Hematopoietic multipotent progenitor cell (in vitro differentiated cells): ENCODE measurements at places on chromosomes 11 and 22. TPM values are rescaled to one million over a fixed set of nuclear protein-coding genes. Genes with fewer than 3 reads are reported as not detected.

GRCh38 chr11:35425603-35426212 lies 6.3 kb upstream of the SLC1A2 start:
- no peak for DNase-seq

GRCh38 chr22:37180531-37181231 lies 7.4 kb downstream of the C1QTNF6 start:
- no peak for DNase-seq

GRCh38 chr22:35735542-35735941 lies 17.9 kb downstream of the APOL5 start:
- DNase-seq = no peak

- no peak for DNase-seq
Observed at GRCh38 chr22:42644422-42645340, 4.3 kb upstream of the ATP5MGL start.

DNA sequence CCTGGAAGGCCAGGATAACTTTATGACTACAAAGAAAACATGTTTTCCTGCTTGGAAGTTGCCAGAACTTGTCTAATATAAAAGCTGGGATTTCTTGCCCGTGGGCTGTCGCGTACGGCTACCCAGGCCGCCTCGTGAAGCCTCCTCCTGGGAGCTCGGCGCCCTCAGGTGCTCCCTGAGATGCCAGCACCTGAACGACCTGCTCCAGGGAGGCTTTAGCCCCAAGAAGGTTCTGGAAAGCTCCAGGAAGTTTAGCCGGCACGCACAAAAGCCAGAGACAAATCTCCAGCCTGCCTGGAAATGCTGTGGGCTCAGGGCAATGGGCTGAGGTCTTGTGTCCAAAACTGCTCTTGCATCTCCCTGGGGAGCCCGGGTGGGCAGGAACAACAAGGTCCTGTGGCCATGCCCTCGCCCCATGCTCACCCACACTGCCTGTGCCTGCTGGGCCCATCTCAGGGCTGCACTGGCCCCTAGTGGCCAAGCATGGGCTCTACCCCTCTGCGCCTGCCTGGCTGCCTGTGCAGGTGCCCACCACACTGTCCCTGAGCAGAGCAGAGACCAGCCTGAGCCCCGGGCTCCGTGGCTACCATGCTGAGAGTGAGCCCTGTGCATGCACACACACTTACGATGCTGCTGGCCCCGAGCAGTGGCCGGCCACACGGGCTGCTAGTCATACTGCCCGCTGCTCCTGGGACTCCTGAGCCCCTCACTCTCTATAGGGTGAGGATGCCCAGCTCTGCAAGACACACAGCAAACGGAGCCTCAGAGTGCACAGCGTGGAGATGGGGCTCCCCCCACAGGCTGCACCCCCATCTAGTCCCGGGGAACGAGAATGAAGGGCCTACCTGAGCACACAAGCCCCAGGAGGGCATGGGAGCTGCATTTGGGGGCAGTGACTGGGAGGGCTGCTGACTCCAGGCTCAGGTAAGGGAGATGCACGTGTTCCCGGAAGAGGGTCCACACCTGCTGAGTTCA lies 4.9 kb upstream of the CELSR1 start:
- DNase-seq = peak; percentile 68

DNA sequence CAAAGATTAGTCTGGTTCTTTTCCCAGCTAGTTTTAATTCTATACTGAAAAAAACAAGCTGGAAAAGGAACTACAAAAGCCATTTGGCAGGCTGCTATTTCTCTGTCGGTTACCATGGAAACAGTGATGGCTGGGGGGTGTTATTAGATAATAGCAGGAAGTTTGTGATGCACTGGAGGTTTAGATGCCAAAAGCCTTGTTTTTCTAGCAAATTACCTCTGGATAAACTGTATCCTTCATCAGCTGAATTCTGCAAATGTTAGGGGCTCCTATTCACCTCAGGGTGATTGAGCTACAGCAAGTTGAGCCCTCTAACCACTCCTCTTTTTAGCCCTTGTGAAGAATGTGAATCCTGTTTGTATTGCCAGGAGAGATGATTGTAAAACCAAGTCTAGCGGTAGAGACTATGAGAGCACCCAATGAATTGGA lies 25.2 kb downstream of the ALKBH3 start:
- DNase-seq = peak; percentile 41

GRCh38 chr22:46777609-46777970 lies 15.1 kb downstream of the TBC1D22A start:
- DNase-seq = no peak

GRCh38 chr11:2390091-2390724 lies 10.3 kb upstream of the TSSC4 start:
- no peak for DNase-seq

DNA sequence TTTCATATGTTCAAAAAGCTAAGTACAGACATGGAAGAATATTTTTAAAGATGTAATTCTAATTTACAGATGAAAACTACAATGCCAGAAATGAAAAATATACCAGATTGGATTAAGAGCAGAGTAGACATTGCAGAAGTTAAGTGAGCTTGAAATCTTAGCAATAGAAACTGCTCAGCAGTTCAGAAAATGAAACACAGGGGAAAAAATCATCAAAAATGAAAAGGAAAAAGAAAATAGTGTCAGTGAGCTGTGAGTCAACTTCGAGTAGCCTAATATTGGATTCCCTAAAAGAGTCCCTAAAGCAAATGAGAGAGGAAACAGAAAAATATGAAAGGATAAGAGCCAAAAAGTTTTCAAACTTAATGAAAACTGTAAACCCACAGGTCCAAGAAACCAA lies 25.8 kb upstream of the IL10RA start:
- DNase-seq = no peak

DNA sequence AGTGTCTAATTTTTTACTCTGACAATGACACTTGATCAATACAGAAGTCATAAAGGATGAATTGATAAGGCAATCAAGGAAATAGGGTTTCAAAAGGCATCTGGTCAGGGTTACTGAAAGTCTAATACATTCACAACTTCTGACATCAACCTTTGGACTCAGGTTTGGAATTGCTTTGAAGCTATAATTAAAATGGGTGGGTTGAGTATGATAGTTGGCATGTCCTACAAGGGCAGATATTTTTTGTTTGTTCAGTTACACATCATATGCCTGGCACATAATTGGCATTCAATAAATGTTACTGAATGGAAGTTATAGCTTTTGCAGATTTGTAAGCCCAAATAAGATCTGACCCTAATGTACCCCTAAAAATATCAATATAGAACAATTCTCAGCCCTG lies 7.3 kb upstream of the FUT4 start:
- no peak for DNase-seq

DNA sequence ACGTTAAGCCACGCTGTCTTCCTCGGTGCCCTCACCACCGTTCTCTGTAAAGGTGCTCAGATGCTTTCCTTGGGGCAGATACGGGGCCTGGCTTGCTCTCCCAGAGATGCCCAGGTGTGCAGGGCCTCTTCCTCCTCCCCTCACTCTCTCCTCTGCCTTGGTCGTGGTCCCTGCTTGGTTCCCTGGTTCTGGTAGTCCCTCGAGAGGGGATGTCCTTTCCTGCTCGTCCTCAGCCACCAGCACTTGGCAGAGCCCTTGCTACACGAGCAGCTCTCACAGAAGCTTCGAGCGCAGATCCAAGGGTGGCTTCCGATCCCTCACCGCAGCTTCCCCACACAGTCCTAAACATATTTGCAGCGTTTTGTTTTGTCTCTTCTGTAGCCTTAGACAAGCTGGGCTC lies 298.8 kb downstream of the TBC1D22A start:
- DNase-seq = no peak

GRCh38 chr11:102762361-102762767 lies 18.1 kb downstream of the MMP10 start:
- DNase-seq = no peak

GRCh38 chr11:70926543-70927201 lies 325.7 kb downstream of the SHANK2 start:
- no peak for DNase-seq

- no peak for DNase-seq
Observed at GRCh38 chr11:2584812-2585565, 114.8 kb downstream of the KCNQ1OT1 start.

- no peak for DNase-seq
Observed at GRCh38 chr22:46795845-46796565, 33.6 kb downstream of the TBC1D22A start.

DNA sequence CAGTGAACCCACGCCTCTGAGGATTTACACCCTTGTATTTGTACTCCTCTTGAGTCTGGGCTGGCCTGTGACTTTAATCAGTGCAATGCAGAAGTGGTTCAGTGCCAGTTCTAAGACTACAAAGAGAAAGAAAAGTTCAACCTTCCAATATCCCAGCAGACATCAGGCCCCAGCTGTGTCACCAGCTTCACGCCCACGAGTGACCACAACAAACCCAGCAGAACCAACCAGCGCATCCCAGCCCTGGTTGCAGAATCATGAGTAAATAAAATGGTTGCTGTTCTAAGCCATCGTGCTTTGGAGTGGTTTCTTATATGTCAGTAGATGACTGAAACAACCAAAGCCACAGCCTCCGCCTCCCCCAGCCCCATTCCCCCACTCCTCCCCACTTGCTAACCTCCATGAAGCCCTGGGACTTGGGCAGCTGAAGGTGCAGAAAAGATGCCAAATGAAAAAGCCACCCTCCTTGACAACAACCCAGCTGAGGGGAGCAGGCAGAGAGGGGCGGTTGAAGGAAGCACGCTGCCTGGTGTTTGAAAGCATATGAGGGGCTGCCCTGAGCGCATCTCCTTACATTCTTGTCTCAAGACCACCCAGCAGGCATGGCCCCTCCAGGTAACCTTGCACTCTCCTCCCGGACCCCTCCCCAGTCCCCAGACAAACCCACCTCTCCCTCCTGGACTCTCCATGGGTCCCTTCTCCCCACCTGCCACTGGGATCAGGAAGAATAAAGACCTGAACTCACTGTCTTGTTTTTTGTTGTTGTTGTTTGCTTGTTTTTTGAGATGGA lies 20.9 kb downstream of the TSKU start:
- no peak for DNase-seq

DNA sequence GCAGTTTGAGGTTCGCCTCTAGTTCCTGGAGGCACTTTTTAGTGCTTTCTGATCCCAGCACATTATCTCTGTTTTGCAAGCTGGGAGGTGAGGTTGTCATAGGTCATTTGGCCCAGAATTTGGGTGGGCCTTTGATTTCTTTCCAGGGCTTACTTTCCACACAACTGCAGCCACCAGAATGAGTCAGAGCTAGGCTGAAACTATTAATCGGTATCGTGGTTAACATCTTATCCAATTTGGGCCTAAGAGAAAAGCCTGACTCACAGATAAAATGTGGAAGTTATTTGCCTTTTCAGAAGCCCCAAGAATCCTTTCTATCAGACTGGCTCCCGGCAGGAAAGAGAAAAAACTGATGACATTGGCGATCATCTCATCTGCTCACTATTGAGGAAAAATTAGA lies 166.4 kb downstream of the KIRREL3 start:
- no peak for DNase-seq

DNA sequence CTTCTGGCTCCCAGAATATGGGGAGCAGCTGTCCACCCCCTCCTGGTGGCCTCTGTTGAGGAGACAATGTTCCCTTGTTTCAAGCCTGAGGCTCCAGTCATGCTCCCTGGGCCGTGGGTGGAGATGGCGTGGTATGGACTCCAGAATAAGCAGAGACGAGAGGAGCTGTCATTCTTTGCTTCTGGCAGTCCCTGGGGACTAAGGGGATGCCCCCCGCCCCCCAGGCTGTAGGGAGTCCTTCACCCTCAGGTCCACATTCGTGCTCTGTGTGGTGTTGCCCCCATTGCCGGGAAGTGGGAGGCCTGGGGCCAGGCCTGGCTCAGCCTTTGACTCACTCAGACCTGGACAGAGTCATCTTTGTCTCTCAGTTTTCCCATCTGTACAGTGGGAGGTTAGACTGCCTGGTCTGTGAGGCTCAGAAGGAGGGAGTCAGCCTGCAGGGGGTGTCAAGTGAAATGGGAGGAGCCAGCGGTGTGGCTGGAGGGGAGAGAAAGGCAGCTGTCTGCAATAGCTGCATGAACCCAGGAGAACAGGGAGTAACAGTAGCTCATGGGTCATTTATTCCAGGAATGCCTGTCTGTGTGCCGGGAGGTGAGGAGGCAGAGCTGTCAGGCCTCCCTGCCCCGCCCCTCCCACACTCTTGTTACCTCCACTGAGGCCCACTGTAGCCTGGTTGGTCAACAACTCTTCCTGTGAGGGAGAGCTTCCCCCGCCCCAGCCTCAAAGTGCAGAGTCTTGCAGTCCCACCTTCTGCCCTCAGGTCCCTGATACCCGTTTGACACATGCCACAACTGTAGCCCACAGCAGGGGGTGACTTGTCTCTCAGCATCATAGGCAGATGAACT lies 6.3 kb downstream of the ARHGEF17 start:
- no peak for DNase-seq

DNA sequence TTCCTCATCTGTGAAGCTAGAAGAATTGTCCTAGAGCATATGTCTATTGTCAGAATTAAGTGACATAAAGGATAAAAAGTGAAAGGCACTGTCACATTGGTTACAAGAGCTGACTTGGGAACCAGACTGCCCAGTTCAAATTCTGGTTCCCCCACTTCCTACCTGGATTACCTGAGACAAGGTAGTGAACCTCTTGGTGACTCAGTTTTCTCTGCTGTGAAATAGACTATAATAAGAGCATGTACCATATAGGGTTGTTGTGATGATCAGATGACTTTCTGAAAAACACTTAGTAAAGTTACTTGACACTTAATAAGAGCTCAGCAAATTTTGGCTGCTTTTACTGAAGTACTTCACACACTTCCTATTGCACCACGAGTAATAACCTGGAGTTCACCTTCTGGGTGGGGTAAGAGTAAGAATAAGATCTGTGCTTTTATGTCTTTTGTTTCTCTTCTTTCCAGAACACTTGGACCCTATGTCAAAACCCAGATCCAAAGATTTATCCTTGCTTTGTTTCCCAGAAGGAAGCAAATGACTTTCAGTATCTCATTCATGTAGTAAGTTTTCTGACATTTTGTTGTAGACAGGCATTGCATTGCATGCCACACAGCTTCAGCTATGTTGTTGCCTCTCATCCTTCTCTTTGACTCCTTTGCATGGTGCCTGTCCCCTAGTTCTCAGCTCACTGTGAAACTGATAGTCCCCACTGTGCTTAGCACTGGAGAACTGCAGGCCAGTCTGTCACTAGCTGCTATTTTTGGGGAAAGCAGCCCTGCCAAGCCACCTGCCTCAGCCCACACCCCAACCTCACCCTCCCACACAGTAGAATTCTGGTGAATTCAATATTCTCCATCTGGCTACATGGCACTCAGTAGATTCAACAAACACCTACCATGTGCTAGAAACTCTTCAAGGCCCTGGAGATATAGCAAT lies 121.8 kb upstream of the POU2AF2 start:
- DNase-seq = no peak

Gene MED17
- total RNA-seq = 41.5 TPM

Gene DEFB131B
- not detected for total RNA-seq

Gene TEX54
- total RNA-seq = not detected

Gene APOA5
- total RNA-seq = not detected

Gene C11orf86
- total RNA-seq = not detected

Gene HEPN1
- total RNA-seq = not detected

Gene SAA4
- total RNA-seq = not detected

Gene OR52I2
- not detected for total RNA-seq

Gene CEP126
- 1.3 TPM for total RNA-seq

Gene RAG1
- 1.3 TPM for total RNA-seq

Gene TP53I11
- 11.3 TPM for total RNA-seq

Gene CBLIF
- not detected for total RNA-seq
